ENCODE measurements at places on chromosomes 1 and 21.

GRCh38 chr1:57623791-57624538 lies 200.1 kb upstream of the DAB1 start:
- DNase-seq: no peak

GRCh38 chr1:178513278-178513983 lies 522 bp downstream of the TEX35 start:
- DNase-seq: no peak

DNA sequence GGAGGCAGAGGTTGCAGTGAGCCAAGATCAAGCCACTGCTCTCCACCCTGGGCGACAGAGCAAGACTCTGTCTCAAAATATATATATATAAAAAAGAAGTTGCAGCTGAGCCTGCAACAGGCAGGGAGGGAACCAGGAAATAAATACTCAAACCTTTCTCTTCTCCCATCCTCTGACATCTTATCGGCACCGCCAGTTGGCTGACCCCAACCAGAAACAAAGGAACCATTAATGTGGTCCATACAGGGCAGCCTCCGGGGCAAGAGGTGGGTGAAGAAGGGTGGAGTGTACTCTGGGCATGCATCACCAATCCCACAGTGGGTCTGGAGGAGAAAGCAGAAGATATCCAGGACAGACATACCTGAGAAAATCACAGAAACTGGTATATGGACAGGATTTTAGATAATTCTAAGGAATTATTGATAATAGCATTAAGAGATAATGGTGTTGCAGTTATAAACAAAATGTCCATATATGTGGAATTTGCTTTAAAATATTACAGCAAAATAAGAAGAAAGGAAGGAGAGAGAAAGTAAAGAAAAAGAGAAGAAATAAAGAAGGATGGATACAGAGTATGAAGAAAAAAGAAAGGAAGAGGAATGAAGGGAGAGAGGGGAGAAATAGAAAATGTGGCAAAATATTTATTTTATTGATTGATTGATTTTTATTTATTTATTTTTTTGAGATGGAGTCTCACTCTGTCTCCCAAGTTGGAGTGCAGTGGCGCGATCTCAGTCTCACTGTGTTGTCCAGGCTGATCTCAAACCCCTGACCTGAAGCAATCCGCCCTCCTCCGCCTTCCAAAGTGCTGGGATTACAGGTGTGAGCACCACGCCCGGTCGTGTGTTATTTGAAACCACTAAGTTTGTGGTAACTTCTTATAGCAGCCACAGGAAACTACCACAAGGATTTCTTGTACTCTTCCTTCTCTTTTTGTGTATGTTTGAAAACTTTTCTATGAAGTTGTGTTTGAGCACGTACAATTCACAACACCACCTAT lies 4.1 kb upstream of the PTAFR start:
- DNase-seq: no peak

- no peak for DNase-seq
These were observed 343.5 kb downstream of the PBX1 start for GRCh38 chr1:164902491-164902890.

DNA sequence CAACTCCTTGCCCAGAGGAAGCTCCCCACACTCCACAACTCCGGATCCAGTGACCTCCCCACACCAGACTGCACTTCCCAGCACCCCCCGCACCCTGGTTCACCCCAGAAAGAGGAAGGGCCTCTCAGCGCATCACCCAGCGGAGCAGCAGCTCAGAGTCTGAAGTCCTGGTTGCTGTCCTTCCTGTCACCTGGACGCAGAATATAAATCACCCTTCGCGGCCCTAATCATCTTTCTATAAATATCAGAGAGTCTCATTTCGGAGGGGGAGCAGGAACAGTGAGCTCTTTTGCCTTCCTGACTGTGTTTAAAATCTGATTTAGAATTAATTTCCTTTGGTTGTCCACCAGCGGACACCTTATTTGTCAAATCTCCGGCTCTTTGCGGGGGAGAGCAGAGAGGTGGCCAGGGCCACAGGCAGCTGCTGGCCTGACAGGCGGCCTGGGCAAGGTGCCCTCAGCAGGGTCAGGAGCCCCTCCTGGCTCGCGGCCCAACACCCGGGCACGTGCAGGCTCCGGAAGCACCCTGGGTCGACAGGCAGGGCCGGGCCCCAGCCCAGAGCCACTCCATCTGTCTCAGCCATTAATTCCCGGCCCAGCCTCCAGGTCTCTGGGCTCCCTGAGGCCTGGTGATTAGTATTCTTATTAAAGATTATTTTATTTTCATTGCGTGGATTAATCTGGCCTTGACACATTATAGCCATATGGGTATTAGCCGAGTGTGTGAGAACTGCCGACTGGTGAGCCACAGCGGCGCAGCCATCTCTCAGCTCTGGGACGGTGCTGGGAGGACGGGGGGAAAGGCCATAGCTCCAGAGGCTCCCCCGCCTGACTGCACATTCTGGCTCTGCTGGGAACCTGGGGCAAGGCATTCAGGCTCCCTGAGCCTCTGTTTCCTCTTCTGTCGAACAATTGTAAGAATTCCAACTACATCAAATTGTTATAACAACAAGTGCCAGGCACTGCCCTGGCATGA lies 19.7 kb downstream of the EPHA8 start:
- DNase-seq: no peak

DNA sequence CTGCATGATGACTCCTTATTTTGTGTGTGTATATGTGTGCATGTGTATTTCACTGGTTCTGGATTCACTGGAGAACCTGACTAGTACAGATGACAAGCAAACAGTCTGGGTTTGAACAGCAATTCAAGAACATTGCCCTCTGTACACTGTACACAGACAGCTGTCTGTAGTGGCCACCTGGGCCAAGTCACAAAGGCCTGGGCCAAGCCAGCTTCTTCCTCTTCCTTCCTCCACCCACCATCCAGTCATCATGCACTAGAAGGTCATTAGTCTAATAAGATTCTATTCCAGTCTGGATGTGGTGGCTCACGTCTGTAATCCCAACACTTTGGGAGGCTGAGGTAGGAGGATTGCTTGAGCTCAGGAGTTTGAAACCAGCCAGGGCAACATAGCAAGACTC lies 155.9 kb downstream of the ELAVL4 start:
- DNase-seq: no peak

DNA sequence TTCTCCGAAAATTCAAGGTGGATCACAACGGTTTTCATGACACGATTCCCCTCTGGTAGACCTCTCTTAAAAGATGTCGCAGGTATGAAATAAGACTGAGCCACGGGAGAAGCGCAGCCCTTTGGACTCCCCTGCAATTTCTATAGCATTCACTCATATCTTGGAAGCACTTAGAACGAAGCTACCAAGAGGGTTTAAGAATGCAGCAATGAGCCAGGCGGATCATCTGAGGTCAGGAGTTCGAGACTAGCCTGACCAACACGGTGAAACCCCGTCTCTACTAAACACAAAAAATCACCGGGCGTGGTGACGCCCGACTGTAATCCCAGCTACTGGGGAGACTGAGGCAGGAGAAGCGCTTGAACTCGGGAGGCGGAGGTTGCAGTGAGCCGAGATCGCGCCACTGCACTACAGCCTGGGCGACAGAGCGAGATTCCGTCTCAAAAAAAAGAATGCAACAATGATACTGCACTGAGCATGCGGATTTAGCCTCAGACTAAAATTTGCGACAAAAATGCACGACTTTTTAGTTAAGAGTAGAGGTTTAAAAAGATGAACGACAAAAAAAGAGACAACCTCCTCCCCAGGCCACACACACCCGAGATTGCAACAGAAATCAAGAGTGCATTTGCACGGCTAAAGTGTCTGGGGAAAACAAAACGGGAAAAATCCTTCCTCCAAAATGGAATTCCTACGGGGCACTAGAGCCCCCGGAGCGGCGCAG lies 743 bp downstream of the TOMM20 start:
- peak; percentile 29 for DNase-seq

GRCh38 chr1:167824163-167824794 lies 89.7 kb downstream of the ADCY10 start:
- DNase-seq: no peak

GRCh38 chr1:29584776-29585175 lies 348.5 kb downstream of the PTPRU start:
- DNase-seq: no peak

GRCh38 chr1:211842518-211842917 lies 12.0 kb upstream of the LPGAT1 start:
- DNase-seq: no peak

- DNase-seq: no peak
These were observed 137.8 kb downstream of the HIVEP3 start for GRCh38 chr1:41780916-41781315.

GRCh38 chr1:211591980-211592493 lies 13.1 kb upstream of the SLC30A1 start:
- DNase-seq: no peak

DNA sequence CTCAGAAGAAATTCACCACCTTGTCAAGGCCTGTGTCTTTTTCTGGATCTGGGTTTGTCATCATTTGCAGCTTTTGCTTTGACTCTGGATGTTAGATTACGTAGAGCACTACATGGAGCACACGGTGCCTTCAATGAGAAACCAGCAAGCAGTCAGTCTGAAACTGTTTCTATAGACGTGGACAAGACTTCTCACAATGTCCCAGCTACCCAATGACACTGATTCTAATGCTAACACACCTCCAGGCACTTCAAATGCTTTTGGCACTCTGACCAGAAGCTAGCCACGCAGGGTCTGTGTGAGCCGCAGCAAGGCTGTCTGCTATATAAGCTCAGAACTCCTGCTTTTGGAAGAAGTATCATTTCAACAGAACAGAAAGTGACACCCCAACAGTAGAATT lies 38.2 kb downstream of the ITPKB start:
- no peak for DNase-seq

- no peak for DNase-seq
These were observed 775 bp upstream of the PRPF38B start for GRCh38 chr1:108691128-108691941.

DNA sequence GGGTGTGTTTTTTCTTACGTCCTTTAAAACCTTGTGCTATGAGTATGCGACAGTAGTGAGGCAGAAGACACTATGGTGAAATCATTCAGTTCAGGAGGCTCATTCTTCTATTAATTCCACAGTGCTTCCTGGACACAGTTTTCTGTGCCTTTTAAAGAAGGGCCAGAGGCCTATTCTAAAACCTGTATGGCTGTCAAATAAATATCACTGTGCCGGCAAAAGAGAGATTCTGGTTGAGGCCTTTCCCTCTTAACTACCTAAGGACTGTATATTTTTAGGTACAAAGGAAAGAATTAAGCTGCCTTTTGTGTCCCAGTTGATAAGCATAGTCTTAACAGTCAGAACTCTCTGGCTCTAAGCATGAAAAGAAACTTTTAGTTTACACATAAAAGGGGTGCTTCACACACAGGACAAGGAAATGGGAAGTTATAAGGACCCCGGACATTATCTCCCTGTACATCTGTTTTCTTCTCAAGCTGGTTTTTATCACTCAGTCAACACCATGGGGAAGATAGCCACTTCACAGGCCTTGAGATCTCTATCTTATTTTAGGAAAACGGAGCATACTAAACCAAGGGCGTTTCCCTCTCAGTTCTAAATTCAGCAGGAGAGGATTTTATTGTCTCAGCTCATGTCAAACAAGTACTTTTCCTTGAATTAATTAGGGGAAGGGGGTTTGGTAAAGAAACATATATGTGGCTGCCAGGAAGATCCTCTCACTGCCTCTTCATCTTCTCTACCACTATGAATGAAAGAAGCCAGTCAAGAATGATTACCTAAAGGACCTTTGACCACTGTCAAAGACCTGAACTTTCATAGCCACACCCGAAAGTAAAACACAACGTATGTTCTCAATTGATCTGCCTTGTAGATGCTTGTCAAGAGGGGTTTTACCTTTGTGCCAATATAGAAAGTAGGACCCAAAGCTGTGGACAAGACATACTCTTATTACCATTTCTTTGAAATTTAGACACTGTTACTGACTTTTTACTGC lies 71.4 kb upstream of the HSPA13 start:
- DNase-seq: no peak

DNA sequence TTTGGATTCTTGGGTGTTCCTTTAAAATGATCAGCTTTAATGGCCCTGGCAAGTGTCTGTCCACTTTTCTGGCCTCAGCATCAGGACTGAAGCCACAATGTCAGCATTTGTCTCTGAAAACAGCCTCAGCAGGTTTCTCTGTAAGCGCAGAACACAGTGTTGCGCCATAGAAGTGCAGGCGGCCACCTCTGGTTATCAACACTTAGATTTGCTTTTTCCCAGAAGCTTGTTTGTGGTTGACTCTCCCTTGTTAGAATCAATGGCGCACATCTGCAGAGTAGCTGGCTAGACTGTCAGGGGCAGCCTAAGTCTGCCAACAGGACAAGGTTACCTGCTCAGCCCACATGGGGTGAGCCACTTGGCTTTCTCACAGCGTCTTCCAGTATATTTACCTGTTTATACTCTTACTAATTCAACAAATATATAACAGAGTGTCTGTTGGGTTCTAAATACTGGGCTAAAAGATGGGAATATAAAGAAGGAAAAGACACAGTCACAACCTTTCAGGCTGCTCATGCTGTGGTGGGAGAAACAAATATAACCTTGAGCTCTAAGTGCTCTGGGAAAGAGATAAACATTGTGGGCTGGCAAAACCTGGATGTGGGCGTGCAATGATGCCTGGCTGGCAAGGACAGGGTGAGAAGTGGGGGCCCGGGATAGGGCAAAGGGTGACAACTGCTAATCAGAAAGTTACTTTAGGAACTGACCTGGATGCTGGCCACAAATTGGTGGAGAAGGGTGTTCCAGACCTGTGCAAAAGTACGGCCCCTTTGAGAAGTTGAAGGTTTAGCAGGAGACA lies 149.3 kb upstream of the KIAA0040 start:
- DNase-seq: no peak

DNA sequence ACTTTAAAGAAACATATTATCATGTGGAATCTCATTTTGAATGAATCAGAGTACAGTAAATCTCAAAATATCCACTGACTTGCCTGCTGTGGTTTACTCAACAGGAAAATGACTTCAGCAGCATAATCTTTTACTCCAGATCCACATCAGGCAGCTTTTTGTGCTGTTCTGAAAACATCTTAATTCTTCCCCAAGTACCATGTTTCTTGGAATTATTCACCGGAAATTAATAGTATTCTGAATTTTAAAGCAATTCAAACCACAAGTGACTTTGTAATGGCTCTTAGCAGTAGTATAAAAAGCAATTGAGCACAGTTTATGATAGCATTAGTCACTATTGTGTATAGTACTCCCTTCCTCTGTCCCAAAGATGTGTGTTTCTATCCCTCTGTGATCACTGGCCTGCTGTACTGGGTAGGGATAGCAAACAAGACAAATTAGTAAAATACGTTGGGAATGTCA lies 64.2 kb upstream of the ERRFI1 start:
- DNase-seq: no peak

- no peak for DNase-seq
These were observed 93.8 kb upstream of the RUNX3 start for GRCh38 chr1:25023826-25024225.

DNA sequence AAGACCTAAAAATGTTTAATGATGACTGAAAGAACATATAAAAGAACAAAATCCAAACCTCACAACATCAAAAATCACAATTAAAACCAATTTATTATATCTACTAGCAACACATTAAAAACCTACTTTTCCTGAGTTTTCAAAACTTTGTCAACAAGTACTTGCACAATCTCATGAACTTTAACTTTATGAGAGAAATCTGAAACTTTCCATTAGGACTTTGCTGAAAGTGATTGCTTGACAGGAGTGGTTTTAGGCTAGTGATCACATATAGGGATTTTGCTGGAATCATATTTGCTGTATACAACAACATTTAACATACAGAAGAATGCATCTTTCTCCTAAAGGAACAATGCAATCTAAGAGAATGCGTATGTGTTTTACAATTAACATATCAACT lies 13.2 kb downstream of the HNRNPR start:
- no peak for DNase-seq

All from activated naive CD4-positive, alpha-beta T cell treated with Interleukin-2 at 50 U/mL for 16 hours (primary cell).